ENCODE measurements at places on chromosomes 4 and X.

- DNase-seq, result no peak
Observed at GRCh38 chr4:128512161-128512560, 224.5 kb upstream of the PGRMC2 start.

- no peak for DNase-seq
Observed at GRCh38 chrX:20980426-20980825, 393.8 kb upstream of the CNKSR2 start.

DNA sequence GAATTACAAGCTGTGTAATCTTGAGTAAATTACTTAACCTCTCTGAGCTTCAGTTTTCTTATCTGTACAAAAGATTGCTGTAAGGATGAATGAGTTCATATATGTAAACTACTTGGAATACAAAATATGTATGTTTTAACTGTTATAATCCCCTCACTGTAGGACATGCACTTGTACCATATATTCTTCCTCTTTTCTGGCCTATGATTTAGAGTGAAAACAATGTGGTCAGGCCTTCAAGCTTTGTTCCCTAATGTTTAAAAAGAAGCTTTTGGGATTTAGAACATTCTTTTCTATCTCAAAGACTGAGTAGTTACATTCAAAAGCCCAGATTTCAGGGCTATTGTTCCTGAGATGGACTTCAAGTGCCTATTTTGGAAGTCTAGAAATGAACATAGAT, 26.7 kb upstream of the GPRIN3 start:
- DNase-seq, result no peak

GRCh38 chr4:158630893-158631292, 40.8 kb downstream of the C4orf46 start:
- no peak for DNase-seq

DNA sequence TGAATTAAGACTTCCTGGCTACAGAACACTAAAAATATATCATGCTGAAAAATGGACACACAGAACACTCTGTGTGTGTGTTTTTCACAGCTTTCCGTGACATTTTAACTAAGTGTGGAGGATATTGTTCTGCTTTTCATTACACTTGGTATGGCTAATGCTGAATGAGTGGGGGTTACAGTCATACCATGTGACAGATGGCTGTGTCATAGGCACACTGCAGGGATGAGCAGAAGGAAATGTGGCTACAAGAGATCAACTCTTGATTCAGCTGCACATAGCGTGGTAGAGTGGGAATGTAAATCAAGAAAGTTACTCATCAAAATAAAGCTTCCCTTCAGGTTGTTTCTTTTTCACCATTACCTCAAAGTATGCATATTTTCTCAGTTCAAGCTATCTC, 669.8 kb downstream of the IQCM start:
- DNase-seq, result no peak

Data from cerebellar nuclear complex (tissue), 1 donor.